ENCODE measurements at places on chromosomes 16 and 17.

DNA sequence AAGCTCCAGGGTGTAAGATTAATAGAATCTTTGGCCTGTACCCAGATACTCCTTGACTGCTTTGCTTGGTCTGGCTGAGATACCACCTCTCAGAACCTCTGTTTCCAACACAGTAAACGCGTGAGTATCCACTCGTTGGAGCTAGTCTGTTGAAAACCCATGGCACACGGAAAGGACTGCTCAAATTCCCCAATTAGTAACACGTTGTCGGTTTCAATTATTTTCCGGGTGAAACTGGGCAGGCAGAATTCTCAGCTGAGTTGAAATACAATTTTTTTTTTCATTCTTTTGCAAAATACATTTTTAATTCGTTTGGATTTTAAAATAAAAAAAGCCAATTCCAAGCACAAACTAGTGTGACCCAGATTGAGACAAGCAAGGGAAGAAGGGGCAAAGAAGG is 120.5 kb downstream of the MAF start:
- peak; percentile 83 for DNase-seq

GRCh38 chr17:42414704-42415409 is 8.2 kb downstream of the CAVIN1 start:
- no peak for DNase-seq

GRCh38 chr16:78205506-78205905 is 106.1 kb downstream of the WWOX start:
- DNase-seq = no peak

GRCh38 chr16:76335180-76335974 is 58.2 kb downstream of the CNTNAP4 start:
- DNase-seq = no peak

DNA sequence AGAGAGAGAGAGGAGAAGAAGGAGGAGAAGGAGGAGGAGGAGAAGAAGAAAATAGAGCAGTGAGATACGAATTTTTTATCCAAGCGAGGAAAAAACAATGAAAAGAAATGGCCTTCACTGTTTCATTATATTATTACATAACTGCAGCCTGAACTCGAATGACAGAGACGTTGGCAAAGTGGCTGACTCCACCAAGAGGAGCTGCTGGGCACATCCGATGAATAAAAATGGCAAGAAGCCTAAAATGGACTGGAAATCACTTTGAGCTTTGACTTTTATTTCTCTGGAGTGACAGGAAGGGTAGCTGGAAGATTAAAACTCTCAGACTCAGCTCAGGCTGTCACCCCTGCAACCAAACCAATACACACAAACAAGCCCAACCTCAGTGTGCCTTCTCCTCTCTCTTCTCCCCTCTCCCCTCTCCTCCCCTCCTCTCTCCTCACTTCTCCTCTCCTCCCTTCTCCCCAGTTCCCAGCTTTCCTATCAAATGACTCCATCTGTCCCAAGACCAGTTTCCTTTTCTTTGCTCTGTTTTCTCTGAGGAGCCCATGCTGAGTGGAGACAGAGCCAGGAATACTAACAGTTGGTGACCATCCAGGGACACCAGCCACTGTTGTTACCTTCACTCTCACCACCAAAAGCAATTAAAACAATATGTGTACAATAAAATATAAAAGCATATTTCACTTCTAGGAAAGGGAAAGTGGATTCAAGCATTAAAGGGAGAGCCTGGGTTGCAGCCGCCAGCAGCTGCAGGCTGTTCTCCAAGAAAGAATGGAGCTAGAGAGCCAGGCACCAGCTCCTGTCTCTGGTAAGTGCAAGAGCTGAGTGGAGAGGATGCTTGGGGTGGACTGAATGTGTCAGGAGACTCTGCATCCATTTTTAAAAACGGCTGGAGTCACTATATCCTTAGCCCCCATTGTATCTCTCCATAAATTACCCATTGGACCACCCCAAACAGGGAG is 51.2 kb downstream of the SOX9 start:
- no peak for DNase-seq

DNA sequence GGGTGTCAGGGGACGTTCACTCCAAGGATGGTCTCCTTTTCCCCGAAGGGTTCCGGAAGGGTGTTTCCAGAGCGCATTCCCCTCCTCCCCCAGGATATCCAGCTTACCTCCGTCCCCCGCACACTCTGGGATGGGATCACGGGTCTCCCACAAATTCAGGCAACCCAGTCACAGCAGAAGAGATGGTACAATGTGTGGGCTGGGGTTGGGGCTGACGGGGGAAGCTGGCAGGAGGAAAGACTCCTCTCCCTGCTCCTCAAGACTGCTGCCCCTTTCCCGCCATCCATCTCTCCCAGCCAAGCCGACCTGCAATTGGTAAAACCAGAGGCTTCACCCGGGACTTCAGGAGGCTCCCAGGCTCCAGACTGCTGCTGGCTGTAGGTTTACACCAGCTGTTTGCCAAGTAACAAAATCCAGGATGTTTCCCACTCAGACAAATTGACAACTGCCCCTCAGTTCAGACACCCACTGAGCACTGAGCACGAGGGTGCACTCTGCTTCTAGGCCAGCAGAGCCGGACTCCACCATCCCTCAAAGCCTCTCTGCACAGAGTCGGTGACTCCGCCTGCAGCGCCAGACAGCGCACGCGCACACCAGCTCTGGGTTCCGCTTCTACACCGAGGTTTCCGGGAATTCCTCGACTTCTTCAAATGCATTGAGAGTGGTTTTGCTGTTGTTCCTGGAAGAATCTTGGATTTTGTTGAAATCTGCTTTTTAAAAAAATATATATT is 37.7 kb downstream of the ASPA start:
- DNase-seq = no peak

GRCh38 chr17:7478276-7479212 is 887 bp downstream of the ZBTB4 start:
- DNase-seq = peak; percentile 81

DNA sequence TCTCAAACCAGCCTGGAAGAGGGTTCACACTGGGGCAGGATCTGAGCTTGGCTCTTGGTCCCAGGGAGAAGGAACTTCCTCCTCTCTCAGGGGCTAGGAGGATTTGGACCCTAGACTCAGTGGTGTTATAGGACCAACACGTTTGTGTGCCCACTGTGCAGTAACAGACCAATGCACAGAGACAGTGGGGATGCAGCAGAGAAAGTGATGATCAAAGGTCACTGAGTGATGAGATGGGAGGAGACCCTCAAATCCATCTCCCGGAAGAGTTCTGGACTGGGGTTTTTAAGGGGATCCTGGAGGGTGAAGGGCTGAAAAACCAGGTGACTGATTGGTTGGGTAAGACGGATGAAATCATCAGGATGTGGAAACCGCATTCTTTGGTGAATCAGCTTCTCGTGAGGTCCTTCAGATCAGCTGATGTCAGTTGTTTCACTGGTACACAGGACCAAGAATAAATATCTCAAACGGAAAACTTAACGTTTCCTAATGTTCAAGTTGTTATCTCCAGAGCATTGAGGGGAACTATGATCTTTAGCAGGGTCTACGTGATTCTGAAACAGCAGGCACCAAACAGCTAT is 3.3 kb upstream of the VAC14 start:
- DNase-seq = no peak

GRCh38 chr17:74332017-74332650 is 6.1 kb downstream of the KIF19 start:
- DNase-seq = no peak

- DNase-seq = peak; percentile 92
These were observed 96.1 kb upstream of the CDH5 start for GRCh38 chr16:66270333-66270927.

DNA sequence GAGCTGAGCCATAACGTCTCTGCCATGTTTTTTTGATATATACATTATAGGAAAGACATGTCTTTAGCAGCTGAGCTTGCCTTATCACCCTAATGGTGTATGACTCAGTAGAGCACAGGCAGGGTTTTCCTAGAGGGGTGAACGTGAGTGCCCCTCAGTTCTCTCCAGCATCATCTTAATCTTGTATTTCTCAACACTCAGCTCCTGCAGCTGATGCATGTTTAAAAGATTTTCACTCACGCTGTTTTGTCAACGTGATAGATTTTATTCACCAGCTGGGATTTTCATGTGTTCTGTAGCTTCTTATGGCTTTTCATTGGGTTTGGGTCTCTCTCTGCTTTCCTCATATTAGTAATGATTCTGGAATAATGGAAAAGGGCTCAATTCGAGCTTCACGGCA is 186.0 kb upstream of the PMFBP1 start:
- DNase-seq = no peak

DNA sequence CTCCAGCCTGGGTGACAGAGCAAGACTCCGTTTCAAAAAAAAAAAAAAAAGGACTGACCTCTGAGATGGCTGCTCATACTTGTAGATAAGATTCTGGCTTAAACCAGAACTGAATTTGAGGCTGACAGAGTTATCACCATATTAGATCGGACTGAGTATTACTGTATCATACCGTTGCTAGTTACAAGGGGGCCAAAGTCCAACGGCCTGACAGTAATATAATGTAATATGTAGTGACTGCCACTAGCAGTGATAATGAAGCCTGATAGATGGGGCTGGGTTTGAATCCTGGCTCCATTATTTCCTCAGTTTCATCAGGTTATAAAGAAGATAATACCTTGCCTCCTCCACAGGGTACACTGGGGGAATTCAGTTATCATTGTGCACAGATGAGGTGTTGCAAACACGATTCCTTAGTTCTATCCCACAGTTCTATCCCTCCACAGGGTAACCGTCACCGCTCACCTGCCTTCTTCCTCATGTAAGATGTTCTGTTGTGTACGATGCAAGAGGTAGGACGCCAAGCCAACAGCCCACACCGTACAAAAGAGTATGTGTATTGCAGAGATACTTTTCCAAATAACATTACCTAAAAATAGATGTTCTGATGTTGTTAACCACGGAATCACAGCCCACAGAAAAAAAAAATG is 5.2 kb downstream of the TMEM220 start:
- no peak for DNase-seq

DNA sequence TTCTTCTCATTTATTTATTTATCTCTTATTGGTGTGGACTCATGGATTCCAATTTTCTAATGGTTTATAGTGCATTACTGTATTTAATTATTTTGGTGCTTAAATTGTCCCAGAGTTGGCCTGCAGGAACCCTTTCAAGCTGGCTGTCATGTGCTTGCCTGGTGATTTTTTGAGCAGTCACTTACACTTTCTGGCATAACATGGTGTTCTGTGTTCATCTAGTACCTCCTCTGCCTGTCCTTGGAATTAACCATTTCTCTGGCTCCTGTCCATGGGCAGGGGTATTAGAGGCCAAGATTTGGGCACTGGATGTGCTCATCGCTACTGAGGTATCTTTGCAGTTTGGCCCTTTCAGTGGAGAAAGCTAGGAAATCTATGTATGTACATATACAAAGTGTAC is 67.0 kb downstream of the CLEC16A start:
- no peak for DNase-seq

GRCh38 chr16:30921748-30922419 is 1.5 kb upstream of the FBXL19 start:
- peak; percentile 99 for DNase-seq

DNA sequence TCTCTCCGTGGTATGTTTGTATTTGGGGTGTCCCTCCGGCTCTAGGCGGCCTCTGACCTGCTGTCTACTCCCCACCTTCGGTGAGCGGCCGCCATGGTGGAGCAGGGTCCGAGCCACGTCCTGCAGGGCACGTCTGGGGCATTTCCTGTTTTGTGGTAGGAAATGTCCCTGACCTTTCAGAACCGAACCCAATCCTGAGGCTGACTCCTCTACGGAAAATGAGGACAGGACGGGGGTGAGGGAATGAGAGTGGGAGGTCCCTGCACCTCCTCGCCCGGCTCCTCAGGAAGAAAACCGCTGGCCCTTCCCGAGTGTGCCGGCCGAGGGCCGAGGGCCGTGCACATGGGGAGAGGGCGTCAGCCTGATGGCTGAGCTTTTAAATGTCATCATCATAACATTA is 45.8 kb downstream of the WDR45B start:
- no peak for DNase-seq

GRCh38 chr17:34151102-34151501 is 104.0 kb upstream of the CCL2 start:
- no peak for DNase-seq

DNA sequence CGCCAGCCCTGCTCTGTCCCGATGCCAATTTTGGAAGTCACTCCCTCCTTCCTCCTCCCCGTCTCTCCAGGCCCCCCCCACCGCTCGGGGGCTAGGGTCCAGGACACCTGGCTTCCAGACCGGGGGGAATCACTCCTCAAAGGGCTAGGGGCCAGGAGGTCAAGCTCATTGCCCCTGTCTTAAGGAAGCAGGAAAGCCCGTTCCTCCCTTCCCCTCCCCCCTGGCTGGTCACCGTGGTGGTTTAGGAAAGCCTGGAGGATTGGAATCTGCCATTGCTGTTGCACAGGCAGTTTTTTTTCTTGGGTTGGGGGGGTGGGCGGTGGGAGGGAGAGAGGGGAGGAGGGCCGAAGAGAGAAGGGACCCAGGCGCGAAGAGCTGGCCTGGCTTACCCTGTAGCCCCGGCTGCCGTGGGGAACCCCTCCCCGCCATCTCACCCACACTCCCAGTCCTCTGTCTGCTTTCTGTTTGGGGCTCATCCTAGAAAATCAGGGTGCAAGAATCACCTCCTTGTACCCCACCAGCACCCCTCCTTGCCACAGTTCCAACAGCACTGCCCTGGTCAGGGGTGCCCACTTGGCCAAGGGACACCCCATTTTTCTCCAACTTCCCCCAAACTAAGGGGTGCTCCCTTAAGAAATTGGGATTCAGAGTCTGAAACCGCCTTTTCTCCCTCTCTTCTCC is 2.9 kb upstream of the BCL6B start:
- DNase-seq = peak; percentile 79

GRCh38 chr17:51668155-51668962 is 408.0 kb downstream of the UTP18 start:
- no peak for DNase-seq

GRCh38 chr17:39376434-39376833 is 25.0 kb downstream of the FBXL20 start:
- DNase-seq = no peak

- no peak for DNase-seq
These were observed 74.9 kb upstream of the HS3ST2 start for GRCh38 chr16:22739077-22739476.

- DNase-seq = no peak
These were observed 11.7 kb downstream of the C1QTNF1 start for GRCh38 chr17:79035686-79036085.

DNA sequence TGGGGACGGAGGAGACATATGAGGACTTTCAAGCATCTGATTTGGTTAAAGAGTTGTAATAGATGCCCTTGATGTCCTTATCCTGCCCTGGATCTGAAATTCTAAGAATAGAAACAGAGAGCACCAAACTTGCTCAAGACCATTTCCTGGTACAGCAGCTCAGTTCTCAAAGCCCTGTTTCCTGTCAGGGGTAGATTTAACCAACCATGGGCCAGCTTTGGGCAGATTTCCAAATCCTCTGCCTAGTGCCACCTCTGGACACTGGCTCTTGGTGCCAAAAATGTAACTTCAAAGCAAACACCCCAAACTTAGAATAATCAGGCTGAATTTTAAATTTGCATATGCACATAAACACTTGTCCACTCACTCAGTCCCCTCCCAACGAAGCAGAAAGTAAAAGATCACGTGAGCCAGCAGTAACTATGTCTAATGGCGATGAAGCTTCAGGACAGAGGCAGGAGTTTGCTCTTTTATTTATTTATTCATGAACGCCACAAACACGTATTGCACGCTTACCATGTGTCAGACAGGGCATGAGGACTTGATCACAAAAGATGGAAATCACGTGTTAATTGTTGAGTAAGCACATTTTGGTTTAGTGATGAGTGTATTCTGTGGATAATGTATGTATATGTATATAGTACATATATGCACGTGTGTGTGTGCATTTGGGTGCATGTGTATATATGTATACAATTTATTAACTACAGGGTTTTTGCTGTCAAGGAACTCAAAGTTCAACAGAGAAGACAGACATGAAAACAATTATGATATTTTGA is 23.1 kb upstream of the SDK2 start:
- DNase-seq = no peak

GRCh38 chr16:85231959-85232358 is 119.7 kb upstream of the CIBAR2 start:
- DNase-seq = no peak

Data from eye (tissue), 1 donor.